ENCODE measurements at places on chromosomes 16 and 17. TPM values are rescaled to one million over a fixed set of nuclear protein-coding genes. Genes with fewer than 3 reads are reported as not detected.

The DPEP1 gene
- total RNA-seq, result 0.50 TPM

The ZACN gene
- total RNA-seq, result not detected

The PMM2 gene
- 41.1 TPM for total RNA-seq

The TNFSF13 gene
- total RNA-seq, result 31.9 TPM

The KIF2B gene
- not detected for total RNA-seq

The CPNE7 gene
- total RNA-seq, result 45.5 TPM

The KIFC3 gene
- 445 TPM for total RNA-seq

The VMO1 gene
- not detected for total RNA-seq

The CACNG5 gene
- total RNA-seq, result not detected

The FAM20A gene
- 12.9 TPM for total RNA-seq

The ALOX15 gene
- not detected for total RNA-seq

The WFIKKN1 gene
- not detected for total RNA-seq

The ABCC3 gene
- total RNA-seq, result 250 TPM

The TBC1D3K gene
- not detected for total RNA-seq

The NPTX1 gene
- 0.17 TPM for total RNA-seq

The ZNF287 gene
- 8.2 TPM for total RNA-seq

The EFCAB5 gene
- 4.7 TPM for total RNA-seq

The CLEC3A gene
- not detected for total RNA-seq

The GRIN2C gene
- total RNA-seq, result not detected

The MT1G gene
- 7.8 TPM for total RNA-seq

The SCNN1G gene
- 0.17 TPM for total RNA-seq

The HSD17B1 gene
- 0.30 TPM for total RNA-seq

The FAM222B gene
- total RNA-seq, result 1.4 TPM

The ZKSCAN2 gene
- total RNA-seq, result 2.6 TPM

The CD79B gene
- total RNA-seq, result not detected

The KARS1 gene
- 144 TPM for total RNA-seq

The PHOSPHO1 gene
- total RNA-seq, result 0.05 TPM

The DPEP3 gene
- not detected for total RNA-seq

The TNFRSF17 gene
- not detected for total RNA-seq

The DHX40 gene
- total RNA-seq, result 127 TPM

The NUTF2 gene
- 241 TPM for total RNA-seq

The XYLT1 gene
- under 0.01 TPM for total RNA-seq

The TRPV3 gene
- under 0.01 TPM for total RNA-seq

The METRN gene
- 74.7 TPM for total RNA-seq

The HCRT gene
- total RNA-seq, result not detected

The CCL4 gene
- not detected for total RNA-seq

The TMEM208 gene
- total RNA-seq, result 50.2 TPM

The PITPNM3 gene
- 2.3 TPM for total RNA-seq

The ARL5C gene
- total RNA-seq, result not detected

The ZSCAN10 gene
- not detected for total RNA-seq

The KRTAP1-5 gene
- total RNA-seq, result not detected

The SLC12A3 gene
- total RNA-seq, result 2.4 TPM

The TMIGD1 gene
- not detected for total RNA-seq

The CFDP1 gene
- total RNA-seq, result 96.2 TPM

The SRSF2 gene
- 121 TPM for total RNA-seq

The TMEM238L gene
- not detected for total RNA-seq
